GOT3 (cell line): ENCODE measurements at places on chromosomes 4 and X.

GRCh38 chr4:170109586-170110284 is 20.0 kb upstream of the AADAT start:
- DNase-seq, result no peak

DNA sequence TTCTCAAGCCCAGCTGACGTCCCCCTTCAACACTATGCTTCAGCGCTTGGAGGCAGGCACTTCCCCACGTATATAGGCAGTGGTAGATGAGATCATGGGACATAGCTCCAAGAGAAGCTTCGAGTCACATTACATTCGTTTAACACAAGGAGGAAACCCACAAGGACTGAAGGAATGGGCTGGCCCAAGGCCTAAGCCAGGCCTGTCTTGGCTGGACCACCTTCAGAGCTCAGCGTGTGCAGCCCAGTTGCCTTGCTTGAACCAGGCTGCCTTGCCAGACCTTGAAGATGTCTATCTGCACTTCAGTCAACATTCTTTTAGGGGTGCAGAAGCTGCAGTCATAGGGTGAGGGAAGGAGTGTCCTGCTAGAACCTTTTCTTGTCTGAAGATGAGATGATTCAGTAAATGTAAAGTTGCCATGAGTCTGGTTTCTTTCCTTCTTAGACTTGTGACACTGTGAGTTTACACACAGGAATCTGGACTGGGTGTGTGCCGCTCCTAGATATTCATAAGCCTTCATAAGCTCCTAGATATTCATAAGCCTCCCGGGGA is 144.1 kb upstream of the RBPJ start:
- no peak for DNase-seq

GRCh38 chrX:37425370-37425769 is 76.2 kb downstream of the PRRG1 start:
- DNase-seq, result no peak

GRCh38 chr4:25792200-25792791 is 70.5 kb downstream of the SEL1L3 start:
- no peak for DNase-seq

DNA sequence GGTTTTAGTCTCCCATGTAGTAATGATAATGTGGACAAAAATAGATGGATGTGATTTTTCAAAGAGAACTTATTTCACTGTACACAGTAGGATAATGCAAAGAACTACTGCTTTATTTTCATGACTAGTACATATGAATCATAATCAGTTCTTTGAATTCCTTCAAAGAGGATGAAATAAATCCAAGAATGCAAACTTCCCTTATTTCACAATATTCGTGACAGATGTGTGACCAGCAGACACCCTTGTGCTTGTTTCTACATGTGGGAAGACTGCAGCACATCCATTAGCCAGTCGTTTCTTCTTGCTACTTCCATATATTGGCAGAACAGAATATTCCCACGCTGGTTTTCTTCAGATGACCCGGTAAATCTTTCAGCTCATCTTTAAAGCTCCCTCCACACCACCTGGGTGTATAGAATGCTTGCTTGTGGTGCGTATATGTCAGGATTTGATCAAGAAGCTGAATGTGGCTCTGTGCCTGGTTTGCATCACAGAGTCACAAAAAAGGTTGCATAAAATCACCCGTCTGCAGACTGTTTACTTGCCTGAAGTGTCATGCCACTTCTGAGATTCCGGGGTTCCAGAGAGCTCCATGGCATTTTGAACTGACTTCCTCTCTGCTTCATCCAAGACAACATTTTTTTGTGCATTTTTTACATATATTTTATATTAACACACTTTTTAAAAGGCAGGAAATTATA is 47.7 kb upstream of the FAT4 start:
- DNase-seq, result no peak

DNA sequence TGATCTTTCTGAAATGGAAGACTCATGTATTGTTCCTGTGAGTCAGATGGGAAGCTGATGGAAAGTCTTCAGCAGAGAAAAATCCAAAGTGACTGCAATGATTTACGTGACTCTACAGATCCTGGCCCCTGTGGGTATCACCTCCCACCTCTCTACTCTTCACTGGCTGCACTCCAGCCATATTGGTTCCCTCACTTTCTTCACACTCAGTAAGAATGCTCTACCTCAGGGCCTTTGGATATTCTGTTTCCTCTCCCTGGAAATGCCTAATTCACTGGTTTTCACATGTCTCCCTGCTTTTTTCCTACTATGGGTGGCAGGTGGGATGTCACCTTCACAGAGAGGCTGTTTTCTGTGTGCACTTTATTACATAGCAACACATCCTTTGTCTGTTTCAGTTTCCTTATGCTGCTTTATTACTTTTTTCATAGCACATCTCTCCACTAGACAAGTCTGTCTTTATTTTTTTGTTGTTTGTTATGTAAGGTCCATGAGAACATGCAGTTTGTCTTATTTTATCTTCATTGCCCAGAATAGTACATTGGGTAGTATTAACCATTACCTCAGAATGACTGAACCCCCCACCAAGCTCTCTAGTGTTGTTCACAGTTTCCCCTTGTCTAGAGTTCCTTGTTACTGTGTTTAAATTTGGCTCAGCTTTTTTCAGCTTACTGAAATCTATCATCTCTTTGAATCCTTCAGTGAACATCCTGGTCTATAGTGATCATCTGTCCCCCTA is 57.6 kb upstream of the CLNK start:
- no peak for DNase-seq

- no peak for DNase-seq
Observed at GRCh38 chrX:19642241-19643109, 127.2 kb upstream of the MAP3K15 start.

DNA sequence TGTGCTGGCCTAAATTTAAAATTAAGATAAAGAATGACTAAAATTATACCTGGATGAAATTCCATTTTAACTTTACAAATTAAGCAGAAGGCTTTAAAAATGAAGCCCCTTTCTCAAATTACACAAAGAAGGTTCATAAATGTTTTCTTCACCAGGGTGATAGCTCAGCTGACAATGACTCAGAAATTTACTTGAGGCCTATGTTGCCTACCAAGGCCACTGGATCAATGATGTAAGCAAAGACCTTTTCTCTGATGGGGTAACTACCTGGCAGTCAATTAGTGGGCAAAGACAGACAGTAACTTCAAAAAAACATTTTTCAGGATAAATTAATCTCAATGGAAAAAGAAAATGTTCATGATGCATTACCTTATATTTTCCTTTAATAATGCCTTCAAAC is 23.9 kb upstream of the GPR34 start:
- no peak for DNase-seq

DNA sequence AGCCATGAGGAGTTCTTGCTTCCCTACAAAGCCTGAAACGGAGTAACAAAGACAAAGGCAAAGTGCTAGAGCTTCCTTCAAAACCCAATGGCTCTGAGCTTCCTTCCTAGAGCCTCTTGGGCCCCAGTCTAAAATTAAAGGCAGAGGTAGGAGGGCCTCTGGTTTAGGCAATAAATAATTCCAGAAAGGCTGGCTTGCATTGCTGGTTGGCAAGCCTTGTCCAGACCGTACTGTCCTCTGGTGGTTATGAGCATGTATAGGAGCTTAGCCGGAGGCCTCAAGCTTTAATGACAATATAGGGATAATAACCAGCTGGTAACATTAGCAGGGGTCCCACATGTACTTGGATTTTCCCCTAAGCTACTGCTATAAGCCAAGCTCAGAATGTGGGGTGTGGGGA is 237.3 kb downstream of the AR start:
- no peak for DNase-seq

DNA sequence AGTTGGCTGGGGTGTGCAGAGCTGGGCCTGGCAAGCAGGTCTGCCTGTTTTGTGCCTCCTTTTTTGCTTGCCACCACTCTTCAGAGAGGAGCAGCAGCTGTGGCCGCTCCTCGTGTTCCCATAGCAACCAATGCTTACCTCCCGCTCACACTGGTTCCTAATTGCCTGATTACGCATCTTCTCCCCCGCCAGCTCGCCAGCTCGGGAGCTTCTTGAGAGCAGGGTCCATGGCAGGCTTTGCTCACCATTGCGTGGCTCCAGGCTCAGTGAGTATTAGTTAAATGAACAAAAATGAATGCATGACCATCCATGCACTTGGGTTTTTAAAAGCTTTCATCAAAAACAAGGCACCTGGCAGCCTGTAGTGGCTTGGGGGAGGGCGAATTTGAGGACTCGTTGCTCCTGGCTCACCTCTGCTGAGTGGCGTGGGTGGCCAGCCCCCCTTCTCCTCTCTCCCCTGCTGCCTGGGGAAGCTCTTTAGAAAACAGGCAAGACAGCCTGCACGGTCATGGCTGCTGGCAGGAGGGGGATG is 14.2 kb upstream of the PJA1 start:
- no peak for DNase-seq

DNA sequence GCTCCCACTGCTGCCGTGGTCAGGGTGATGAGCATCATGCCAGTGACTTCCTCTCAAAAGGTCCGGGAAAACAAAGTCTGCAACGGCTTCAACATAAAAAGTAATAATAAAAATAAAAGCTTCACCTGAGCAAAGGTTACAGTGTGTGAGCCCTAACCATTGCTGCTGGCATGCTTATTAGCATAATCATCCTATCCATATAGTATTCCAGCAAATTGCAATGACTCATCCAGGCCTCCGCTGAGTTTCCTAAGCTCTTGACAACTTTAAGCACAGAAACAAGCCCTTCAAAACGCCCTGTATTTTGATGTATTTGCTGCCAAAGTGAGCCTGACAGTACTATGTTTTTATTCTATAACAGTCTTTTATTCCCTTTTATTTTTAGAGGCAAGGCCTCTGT is 100.5 kb downstream of the AASDH start:
- DNase-seq, result no peak

DNA sequence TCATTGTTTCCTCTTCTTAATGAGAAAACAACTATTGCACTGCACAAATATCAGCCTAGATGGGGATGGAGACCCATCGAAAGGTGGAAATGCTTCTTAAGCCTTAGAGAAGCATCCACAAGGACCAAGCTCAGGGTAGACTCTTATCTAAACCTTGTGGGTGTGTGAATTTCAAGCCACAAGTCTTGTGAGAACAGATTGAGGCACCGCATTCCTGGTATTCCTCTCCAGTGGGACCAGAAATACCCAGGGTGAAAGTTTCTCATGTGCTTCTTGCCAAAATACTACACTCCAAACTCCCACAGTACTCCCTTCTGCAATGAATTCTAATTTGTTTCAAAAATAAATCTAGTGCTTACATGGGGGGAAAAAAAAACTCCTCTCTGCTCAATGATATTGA is 375.6 kb downstream of the PDGFC start:
- DNase-seq, result no peak

- DNase-seq, result no peak
Observed at GRCh38 chr4:128475597-128475996, 188.0 kb upstream of the PGRMC2 start.

- DNase-seq, result no peak
Observed at GRCh38 chrX:54695231-54695630, 102.8 kb downstream of the ITIH6 start.
